ENCODE measurements at places on chromosomes 13 and 19.

DNA sequence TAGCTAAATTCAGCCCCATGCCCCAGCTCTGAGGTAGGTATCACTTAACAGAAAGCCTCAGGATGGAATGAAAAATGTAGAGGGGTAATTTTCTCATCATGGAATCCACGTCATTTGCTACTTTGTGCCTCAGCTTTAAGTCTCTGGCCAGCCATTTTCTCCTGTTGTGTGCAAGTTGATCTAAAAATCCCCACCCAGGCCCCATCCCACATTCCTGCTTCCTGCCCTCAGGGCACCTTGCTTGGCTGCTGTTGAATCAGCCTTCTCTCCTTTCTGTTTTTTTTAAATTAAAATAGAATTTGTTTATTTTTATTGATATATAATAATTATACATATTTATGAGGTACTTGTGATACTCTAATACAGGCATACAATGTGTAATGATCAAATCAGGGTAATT lies 179.9 kb upstream of the TSHZ3 start:
- DNase-seq = no peak

GRCh38 chr13:102131246-102131645 lies 270.6 kb downstream of the FGF14 start:
- DNase-seq = no peak

DNA sequence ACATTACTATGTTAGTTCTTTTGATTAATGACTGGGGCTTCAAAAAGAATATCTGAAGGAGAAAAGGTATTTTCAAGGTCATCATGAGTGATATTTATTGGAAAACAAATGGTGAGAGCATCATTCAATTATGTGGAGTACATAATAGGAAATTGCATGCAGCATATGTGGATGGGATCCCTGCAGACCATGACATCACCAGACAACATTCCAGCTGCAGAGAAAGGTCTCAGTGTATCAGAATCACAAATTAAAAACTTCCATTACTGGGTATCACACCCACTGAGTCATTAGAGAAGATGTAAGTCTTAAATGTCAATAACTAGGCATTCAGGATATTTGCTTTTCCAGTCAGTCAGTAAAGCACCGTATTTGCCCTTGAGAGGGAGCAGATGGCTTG lies 574.4 kb upstream of the SLC10A2 start:
- DNase-seq = no peak

DNA sequence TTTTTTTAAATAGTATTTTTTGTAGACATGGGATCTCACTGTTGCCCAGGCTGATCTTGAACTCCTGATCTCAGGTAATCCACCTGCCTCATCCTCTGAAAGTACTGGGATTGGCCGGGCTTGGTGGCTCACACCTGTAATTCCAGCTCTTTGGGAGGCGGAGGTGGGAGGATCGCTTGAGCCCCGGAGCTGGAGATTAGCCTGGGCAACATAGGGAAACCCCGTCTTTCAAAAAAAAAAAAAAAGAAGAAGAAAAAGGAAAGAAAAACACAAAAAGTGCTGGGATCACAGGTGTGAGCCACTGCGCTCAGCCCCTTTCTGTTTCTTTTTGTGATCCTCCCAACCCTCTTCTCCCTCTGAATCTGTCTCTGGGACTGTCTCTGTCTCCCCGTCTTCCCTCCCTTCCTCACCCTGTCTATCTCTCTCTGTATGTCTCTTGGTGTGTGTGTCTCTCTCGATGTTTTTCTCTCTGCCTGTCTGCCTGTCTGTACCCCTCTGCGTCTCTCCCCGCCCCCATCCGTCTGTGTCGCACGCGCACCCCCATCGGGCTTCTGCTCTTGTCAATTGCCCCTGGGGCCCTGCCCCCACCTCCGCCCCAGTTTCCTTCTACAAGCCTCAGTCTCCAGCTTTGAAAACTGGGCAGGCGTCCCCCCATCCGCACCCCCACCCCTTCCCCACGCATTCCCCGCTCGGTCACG lies 540 bp upstream of the ZFP36 start:
- no peak for DNase-seq

All from endothelial cell of umbilical vein (primary cell).